ENCODE measurements at places on chromosomes 7 and 10.

DNA sequence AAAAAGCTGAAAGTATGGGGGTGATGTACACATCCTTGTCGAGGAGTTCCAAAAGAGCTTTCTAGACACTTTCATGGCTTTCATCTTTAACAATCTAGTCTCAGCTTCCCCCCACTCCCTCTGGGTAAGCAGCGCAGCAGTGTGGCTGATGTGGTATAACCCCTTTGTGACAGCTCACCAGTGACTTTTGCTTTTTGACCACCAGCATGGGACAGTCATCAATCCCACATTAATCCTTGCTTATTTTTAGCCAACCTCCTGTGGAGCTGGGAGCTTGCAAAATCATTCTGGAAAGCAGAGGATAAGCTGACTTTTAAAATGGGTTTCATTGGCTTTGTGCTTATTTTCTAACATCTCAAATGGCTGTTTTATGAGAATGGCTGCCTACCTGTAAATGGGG, 272.7 kb downstream of the HDAC9 start:
- DNase-seq: no peak

DNA sequence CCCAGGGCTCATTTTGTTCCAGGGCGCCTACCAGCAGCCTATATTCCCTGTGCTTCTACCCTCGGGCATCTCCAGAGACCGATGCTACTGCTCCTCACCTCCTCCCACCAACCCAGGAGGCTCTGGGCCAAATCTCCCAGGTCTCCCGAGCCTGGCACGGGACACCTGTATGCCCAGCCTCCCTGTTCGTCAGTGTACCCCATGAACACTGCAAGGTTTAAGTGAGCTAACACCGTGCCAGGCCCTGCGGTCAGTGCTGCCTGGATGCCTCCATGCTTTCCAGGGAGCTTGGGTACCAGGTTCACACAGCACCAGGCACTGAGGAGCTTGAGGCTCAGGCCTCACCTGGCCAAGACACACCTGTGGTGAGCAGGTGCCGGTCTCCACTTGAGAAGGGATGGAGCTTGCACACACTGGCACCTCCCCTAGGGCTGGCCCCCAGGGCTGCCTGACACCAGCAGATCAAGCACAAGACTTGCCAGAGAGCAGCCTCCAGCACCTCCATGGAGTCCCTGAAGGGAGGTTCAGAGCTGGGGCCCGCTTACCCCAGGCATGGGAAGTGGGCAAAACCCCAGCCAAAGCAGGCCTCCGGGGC, 80.3 kb downstream of the FAM53B start:
- DNase-seq: no peak

GRCh38 chr7:75849573-75849972, 29.3 kb upstream of the RHBDD2 start:
- DNase-seq: no peak

DNA sequence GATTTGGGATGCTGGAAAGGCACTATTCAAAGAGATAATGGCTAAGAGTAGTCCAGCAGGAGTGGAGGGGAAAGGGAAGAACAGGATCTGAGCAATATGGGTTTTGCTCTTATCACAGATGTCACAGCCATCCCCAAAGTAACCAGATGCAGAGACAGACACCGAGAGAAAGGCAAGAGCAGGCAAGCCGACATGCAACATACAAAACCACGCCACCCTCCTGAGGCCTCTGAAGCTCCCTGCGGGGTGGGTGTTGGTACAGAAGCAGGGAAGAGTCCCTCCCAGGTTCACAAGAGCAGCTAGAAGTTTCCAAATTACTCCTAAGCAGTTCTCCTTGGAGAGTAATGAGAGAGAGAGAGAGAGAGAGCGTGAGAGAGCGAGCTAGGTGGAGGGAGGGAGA, 10.8 kb upstream of the C10orf53 start:
- DNase-seq: no peak

DNA sequence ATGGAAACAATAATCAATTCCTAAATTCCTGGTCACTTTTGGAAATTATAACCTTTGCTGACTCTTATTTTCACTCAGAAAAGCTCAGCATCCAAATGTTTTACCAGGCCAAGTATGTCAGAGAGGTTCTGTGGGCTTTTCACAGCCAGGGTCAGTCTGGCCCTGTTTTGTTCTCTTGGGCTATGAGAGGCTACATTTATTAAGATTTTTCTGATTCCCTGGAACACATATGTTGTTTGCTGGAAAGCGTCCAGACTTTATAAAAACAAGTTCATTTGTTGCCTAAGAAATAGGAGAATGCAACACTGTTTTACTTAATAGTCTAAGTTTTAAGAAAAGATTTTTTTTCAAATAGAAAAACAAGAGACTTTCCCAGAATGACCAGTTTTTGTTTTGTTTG, 238.4 kb upstream of the PLXDC2 start:
- DNase-seq: no peak

Measured in endodermal cell (in vitro differentiated cells).